ENCODE measurements at places on chromosomes 6 and 20.

- DNase-seq, result no peak
These were observed 194.3 kb upstream of the MARCKS start for GRCh38 chr6:113662688-113663333.

DNA sequence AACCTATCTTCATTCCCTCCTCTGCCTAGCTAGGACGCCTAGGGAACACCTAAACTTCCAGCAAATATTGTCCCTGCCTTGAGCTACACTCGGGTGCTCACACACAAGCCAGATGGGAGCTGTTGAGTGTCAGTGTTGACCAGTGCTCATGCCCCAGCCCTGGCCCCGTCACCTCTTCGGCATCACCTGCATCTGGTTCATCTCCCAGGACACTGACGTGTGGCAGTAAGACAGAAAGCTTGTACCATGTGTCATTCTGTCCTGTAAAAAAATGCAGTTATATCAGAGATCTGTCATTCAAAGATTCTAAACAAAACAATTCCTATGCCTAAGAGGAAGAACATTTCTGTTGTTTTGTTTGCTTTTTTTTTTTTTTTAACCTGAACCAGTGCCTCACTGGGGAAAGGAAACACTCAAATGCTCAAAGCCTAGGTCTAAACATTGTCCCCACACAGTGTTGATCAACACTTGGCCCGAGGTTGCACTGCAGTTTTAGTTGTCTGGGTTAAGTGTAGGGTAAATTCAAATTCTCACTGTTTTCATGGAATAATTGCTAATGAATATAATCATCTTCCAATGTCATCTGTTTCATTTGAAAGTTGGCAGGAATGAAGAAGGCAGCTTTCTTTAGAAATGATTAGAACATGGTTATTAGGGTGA lies 102.7 kb upstream of the SASH1 start:
- no peak for DNase-seq

DNA sequence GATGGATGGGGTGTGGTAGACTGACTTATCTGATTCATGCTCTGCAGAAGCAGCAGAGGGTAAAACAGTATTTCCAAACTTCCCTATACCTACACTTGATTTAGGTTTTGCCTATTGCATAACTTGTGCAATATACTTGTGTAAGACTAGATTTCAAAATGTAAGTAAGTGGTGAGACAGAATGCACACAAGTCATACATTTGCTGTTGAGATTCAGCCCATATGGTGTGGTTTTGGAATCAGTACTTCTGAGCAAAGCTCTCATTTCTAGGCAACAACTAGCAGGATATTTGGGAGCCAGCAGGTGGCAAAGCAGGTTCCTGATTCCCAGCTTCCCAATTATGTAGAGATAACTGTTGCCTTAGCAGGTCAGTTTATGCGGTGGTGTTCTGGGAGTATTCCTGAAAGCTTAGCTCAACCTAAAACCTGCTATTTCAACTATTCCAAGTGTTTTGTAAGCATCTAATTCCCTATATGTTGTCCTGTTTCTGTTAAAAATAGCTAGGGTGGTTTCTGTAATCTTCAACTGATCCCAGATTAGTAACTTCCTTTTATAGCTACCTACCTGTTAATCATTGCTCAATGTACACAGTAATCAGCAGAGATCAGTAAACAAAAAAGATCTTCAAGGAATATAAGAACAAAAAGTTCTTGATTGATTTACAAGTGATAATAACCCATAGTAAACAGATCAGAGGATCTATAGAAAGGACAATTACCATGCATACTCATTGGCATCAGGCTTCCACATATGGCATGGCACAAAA lies 8.5 kb upstream of the FABP7 start:
- peak; percentile 34 for DNase-seq

GRCh38 chr6:161976553-161976952 lies 702.7 kb upstream of the AGPAT4 start:
- DNase-seq, result no peak

DNA sequence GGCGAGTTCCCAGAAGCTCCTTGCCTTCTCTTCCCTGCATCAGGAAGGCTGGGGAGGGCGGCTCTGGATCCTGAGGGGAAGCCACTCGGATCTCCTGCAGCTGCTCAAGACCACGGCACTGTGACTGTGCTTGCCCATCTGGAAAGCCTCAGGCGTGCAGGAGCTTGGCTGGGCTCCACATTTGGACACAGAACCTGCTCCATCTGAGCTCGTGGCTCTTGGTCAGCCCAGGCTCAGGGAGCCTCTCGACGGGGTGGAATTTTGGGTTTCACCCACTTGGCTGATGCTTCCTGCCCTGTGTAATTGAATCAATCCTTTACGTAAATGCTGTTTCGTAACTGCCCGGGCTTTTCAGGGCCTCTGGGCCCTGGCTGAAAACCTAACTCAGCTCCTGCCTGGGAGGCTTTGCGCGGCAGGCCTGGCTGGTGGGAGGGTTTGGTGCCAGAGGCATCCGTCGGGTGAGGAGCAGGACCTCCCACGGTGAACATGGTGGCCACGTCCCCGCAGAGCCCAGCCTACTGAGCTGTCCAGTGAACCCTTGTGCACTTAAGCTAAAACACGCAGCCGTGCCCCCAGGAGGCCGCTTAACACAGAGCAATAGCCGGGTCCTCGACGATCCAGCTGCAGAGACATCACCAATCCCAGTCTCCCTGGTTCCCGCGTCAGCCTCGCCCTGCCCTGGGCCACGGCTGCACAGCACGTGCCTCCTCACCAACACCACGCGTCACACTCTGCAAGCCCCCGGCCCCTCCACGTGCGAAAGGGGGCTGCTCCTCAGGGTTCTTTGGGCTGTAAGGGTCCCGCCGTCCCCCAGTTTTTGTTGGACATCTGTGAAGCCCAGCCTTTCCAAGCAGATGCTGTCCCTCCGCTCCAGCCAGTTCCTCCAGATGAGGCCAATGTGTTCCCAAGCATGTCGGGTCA lies 241.0 kb downstream of the DLL1 start:
- DNase-seq, result no peak

GRCh38 chr20:55269913-55270312 lies 735.4 kb downstream of the CBLN4 start:
- no peak for DNase-seq

- no peak for DNase-seq
These were observed 8.2 kb downstream of the LY86 start for GRCh38 chr6:6596529-6597328.

DNA sequence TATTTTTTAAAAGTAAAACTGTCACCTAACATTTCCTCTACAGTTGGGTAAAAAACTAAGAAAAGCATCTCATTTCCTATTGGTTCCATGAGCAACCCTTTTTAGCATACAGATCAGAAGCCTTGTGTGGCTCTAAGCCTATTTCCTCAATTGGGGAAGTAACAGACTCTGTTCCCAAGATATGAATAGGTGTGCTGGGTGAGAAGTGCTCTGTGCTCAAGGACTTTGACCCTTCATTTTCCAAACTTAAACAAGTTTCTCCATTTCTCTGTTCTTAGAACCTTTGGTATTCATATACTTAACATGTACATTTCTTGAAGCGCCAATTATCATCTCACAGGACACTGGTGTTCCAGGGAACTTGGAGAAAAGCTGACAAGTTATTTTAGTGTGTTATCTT lies 24.1 kb downstream of the CARMIL1 start:
- no peak for DNase-seq

- DNase-seq, result no peak
These were observed 246.2 kb downstream of the FOXC1 start for GRCh38 chr6:1855890-1856289.

DNA sequence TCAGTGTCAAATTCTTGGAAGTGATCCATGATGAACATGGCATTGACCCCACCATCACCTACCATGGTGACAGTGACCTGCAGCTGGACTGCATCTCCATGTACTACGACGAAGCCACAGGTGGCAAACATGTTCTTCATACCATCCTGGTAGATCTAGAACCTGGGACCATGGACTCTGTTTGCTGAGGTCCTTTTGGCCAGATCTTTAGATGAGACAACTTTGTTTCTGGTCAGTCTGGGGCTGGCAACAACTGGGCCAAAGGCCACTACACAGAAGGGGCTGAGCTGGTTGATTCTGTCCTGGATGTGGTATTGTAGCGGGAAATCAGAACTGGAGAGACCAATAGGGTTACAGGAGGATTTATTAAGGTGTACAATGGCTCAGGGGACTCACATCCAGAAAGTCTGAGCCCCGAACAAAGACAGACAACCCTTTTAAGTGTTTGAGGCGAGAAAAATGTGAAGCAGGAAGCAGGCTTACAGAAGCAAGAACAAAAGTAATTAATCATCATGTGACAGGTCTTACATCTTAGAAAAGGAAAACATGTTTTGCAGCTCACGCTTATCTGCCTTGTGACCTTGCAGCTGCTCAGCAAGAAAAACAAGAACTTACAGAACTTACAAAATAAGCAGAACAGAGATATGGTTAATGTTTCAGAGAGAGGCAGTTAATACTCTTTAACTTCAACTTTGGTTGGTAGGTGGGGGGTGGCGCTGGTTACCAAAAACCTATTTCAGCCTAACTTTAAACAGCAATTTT lies 58.8 kb upstream of the MOCS1 start:
- DNase-seq, result no peak

DNA sequence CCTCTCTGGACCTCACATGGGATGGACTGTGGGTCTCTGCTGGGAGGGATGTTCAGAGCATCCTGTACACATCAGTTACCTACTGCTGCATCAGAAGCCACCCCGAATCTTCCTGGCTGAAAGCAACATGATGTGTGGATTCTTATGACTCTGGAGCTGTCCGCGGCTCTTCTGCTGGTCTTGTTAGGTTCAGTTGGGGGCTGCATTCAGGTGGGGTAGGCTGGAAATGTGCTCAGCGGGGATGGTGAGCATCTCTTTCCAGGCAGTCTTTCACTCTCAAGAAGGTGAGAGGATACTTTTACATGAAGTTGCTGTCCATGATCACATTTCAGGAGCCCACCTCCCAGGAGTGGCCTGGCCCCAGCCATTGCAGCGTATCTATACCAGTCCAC lies 5.2 kb upstream of the CST5 start:
- DNase-seq, result no peak

DNA sequence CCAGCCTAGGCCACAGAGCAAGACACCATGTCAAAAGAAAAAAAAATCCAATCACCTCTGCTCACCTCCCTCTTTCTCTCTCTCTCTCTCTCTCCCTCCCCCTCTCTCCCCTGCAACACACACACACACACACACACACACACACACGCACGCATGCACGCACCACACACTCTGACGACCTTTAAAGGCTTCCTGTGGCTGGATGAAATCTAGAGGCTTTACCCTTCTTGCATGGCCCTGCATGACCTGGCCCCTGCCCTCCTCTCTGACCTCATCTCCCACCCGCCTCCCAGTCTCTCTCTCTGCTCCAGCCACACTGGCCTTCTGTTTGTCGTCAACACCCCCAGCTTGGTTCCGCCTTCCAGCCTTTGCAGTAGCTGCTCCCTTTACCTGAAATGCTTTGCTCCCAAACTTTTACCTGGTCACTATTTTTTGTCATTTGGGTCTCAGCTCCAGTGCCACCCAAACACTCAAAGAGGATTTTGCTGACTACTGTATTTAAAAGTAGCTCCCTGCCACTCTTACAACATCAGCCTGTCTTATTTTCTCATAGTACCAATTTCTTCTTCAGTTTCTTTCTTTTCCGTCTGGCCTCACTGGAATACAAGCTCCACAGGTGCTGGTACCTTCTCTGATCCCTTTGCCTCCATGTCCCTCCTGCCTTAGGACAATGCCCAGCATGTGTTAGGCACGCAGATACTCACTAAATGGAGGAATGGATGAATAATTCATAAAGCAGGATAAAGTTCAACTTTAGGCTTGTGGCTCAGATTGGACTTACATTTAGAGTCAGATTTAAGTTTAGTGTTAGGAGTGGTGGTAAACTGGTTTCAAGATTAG lies 4.3 kb upstream of the LTA start:
- DNase-seq, result no peak

- no peak for DNase-seq
These were observed 1.3 kb downstream of the GCLC start for GRCh38 chr6:53543359-53544216.

GRCh38 chr6:125200941-125201340 lies 47.4 kb downstream of the TPD52L1 start:
- DNase-seq, result no peak

- no peak for DNase-seq
These were observed 108.2 kb downstream of the THEMIS start for GRCh38 chr6:127792616-127793015.

DNA sequence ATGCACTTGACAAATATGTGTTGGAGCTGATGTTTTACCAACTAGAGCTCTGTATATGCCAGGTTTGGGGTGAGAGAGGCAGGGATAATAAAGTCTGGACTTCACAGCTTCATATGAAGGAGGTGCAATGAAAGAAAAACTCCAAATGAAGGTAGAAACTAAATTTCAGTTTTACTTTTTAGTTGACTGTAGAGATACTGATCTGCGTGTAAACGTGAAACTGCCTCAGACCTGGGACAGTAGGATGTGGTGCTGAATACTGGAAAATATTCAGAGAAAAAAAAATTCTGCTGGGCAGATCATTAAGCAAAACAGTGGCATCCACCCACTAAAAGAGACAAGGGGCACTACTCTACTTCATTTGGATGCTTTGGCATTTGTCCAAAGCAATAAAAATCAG lies 94.5 kb downstream of the BACH2 start:
- DNase-seq, result no peak

DNA sequence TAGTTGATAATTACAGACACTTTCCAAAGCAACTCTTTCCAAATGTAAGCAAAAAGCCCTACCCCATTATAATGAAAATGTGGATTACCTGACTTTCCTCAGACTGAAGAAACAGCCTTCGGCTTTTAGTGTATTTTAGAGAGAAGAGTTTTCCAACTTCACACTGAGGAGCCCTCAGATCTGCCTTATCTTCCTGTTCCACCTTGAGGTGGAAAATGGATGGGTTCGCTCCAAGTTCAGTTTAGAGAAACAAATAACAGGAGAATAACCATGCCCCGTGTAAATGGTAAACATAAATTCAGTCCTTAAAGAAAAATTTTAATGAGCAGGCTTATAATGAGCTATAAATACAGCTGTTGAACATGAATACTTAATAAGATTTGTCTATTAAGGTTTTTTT lies 21.1 kb upstream of the MTHFD1L start:
- no peak for DNase-seq

- no peak for DNase-seq
These were observed 236.8 kb upstream of the RREB1 start for GRCh38 chr6:6870921-6871320.

GRCh38 chr6:146968041-146968760 lies 236.0 kb upstream of the STXBP5 start:
- no peak for DNase-seq
